ENCODE measurements at places on chromosomes 5 and 9.
A peak's percentile ranks its signal among the peaks of the same experiment; 100 is the strongest.

DNA sequence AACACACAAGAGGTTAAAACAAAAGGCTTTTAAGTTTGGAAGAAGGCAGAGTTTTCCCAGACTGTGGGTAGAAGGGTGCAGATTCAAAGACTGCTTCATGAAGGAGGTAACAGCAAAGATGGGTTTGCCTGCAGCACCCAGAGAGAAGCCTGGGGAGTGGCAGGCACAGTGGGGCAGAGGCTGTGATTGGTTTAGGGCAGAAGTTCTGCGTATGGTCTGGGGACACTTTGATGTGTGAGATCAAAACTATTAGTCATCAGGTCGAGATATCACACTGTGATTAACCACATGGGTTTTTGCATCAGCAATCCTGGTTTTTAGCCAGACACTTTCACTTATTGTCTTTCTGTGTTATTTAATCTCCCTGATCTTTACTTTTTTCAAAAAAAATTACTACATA is 188.8 kb upstream of the GLRA1 start:
- DNase-seq = peak; percentile 59

DNA sequence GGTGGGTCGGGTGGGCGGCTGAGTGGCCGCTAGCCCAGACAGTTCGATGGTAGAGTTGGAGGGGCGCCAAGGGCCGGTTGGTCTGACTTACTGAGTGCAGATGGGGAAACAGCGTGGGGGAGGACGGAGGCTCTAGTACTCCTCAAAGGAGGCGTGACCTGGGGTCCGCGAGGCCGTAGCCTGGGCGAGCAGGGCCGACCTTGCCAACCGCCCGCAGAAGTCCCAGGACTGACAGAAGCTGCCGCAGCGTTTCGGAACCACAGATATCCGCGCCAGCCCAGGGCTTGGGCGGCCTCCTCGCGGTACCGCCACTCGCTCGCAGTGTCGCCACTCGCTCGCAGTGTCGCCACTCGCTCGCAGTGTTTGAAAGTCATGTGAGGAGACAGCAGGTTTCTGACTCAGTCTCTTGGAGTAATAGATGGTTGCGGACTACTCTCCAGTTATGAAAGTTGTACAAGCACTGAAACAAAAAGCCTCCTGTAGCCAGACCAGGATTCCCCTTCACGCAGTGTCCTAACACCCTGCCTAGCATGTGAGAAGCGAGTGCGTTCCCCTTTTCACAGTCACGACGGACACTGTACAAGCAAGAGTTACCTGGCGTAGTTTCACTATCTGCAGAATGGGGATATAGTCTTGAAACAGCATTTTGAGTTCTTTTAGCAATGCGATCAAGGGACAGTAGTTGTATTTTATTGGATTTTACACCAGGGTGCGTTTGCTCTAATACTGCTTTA is 674 bp downstream of the TMEM38B start:
- peak; percentile 79 for DNase-seq

DNA sequence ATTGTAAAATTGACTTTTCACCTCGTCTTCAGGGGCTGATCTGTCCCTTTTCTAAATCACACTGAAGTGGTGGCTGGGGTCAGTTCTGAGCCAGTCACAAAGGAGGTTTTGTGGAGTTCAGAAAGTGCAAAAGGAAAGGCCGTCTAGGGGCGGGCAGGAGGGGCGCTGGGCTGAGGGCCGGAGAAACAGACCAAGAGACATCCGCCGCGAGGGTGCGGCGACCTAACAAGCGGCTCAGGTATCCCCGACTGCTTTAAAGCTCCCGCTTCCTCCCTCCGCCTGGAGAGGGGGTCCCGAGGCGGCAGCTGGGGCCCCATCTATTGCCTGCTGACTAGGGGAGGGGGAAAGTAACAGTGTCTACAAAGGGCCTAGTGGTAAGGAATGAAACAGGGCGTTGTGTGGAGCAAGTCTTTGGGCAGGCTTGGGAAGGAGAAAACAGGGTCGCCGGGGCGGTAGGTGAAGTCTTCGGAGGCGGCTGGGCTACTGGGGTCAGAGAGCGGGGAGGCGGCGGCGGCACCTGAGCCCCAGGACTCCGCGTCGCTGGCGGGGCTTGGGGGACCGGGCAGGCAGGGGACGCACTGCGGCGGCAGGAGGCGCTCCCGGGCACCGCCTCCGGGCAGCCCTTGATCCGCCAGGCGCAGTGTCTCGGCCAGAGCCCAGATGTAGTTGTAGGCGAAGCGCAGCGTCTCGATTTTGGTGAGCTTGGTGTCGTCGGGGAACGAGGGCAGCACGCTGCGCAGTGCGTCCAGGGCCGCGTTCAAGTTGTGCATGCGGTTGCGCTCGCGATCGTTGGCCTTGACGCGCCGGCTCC is 950 bp downstream of the NEUROG1 start:
- DNase-seq = peak; percentile 30

DNA sequence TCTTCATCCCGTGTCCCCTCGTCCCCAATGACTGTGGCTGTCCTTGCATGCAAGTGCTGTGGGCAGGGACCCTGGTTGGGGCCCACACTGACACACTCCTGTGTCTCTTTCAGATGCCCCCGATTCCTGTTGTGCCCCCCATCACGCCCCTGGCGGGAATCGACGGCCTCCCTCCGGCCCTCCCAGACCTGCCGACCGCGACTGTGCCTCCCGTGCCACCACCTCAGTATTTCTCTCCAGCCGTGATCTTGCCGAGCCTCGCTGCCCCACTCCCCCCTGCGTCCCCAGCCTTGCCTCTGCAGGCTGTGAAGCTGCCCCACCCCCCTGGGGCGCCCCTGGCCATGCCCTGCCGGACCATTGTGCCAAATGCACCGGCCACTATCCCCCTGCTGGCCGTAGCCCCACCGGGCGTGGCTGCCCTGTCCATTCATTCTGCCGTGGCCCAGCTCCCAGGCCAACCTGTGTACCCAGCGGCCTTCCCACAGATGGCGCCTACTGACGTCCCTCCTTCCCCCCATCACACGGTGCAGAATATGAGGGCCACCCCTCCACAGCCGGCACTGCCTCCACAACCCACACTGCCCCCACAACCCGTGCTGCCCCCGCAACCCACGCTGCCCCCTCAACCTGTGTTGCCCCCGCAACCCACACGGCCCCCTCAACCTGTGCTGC is 75.0 kb downstream of the WNK2 start:
- peak; percentile 13 for DNase-seq

DNA sequence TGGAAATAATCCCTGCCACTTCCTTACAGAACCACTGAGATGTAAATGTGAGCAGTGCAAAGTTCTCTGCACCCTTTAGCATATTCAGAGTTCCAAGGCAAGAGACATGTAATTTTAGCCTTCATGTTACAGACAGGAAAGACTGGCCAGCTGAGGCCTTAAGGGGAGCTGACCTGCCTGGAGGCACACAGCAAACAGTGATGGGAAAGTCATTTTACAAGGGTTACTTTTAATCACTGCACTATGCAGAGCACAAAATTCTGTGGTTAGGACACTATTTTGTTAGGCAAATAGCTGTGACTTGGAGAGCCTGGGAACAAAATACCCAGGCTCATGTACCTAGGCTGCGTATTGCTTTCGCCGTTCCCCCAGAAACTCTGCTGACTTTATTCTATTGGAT is 30.2 kb upstream of the TNIP1 start:
- DNase-seq = no peak

DNA sequence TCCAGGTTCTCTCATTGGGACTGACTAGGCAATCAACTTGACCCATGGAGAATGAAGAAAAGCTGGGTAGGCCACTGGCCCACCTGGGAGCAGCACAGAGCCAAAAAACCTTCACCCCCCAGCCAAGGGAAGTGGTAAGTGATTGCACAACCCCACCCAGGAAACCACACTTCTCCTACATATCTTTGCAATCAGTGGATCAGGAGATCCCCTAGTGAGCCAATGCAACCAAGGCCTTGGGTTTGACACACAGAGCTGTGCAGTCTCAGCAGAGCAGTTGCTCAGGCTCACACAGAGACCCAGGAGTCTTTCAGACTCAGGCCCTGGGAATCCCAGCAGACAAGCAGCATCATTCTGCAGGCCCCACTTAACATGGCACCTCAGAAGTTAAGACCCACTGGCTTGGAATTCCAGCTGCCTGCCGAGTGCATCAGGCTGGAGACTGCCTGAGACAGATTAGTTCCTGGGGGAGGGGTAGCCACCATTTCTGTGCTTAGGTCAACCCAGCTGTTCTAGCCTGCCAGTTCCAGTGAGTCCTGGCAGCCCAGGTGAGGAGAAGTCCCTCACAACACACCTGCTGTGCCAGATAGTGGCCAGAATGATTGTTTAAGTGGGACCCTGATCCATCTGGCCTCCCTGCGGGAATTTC is 136.4 kb downstream of the SAXO1 start:
- DNase-seq = no peak

DNA sequence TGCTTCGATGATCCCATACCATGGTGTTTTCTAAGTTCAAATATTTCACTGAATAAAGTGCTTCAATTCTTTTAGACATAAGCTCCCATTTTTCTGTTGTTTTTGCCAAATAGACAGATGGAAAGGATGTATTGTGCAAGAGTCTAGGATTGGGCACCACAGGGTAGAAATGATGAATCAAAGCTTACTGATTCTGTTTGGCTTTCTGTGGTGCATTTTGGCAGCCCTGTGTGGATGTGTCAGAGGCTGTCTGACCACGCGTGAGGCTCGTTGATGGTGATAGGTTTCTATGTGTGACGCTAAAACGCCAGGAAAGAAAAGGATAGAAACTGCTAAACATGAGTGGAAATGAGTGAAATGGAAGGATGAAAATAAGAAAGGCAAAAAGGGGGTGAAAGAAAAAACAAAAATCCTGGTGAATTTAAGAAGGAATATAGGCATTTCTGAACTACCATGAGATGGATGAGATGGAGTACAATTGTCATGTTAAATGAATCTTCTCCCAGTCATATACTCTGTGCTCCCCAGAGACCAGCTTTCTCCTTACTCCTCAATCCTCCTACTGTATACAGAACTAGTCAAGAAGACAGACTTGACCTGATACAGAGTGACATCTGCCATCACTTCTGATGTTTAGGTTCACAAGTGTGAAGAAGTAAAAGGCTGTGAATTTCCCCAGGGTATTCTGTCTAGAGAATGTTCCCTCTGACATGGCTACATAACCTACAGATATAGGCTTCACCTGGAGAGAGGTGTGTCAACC is 54.4 kb downstream of the ANKH start:
- DNase-seq = peak; percentile 66

Measured in activated T-cell treated with anti-CD3 and anti-CD28 coated beads, Interleukin-2, amount 50 U/mL, for 48 hours (primary cell).